ENCODE measurements at places on chromosomes 2 and 18. TPM values are rescaled to one million over a fixed set of nuclear protein-coding genes. Genes with fewer than 3 reads are reported as not detected.

CNNM3 gene
- total RNA-seq, result 20.7 TPM

PDE1A gene
- total RNA-seq, result not detected

PJVK gene
- total RNA-seq, result 6.8 TPM

HPCAL1 gene
- 52.0 TPM for total RNA-seq

POTEI gene
- not detected for total RNA-seq

MARCHF4 gene
- not detected for total RNA-seq

MYO5B gene
- total RNA-seq, result 0.39 TPM

POTEE gene
- total RNA-seq, result 0.32 TPM

CNGA3 gene
- total RNA-seq, result not detected

LOXL3 gene
- total RNA-seq, result 3.6 TPM

AQP12A gene
- total RNA-seq, result not detected

DSG2 gene
- 1.6 TPM for total RNA-seq

Data from activated T-cell treated with anti-CD3 and anti-CD28 coated beads, Interleukin-2, amount 50 U/mL, for 72 hours (primary cell).